ENCODE measurements at places on chromosomes 1 and 21.

DNA sequence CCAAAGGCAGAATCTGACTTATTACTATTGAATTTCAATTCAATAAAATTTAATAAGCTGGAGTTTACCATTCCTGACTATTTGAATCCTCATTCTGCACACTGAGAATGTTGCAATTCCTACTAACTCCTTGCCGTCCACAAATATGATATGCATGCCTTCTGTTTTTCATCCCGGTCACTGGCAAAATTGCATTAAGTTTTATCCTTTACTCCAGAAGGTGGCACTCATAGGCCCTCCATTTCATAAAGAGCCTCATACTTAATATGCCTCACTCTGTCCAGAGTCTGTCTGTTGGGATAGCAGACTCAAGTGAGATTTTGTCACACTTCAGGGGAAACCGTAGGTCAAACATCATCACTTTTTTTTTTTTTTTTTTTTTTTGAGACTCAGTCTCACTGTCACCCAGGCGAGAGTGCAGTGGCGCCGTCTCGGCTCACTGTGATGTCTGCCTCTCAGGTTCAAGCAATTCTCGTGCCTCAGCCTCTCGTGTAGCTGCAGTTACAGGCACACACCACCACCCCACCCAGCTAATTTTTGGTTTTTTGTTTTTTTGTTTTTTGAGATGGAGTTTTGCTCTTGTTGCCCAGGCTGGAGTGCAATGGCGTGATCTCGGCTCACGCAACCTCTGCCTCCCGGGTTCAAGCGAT, 27.3 kb downstream of the F11R start:
- DNase-seq, result peak; percentile 69

DNA sequence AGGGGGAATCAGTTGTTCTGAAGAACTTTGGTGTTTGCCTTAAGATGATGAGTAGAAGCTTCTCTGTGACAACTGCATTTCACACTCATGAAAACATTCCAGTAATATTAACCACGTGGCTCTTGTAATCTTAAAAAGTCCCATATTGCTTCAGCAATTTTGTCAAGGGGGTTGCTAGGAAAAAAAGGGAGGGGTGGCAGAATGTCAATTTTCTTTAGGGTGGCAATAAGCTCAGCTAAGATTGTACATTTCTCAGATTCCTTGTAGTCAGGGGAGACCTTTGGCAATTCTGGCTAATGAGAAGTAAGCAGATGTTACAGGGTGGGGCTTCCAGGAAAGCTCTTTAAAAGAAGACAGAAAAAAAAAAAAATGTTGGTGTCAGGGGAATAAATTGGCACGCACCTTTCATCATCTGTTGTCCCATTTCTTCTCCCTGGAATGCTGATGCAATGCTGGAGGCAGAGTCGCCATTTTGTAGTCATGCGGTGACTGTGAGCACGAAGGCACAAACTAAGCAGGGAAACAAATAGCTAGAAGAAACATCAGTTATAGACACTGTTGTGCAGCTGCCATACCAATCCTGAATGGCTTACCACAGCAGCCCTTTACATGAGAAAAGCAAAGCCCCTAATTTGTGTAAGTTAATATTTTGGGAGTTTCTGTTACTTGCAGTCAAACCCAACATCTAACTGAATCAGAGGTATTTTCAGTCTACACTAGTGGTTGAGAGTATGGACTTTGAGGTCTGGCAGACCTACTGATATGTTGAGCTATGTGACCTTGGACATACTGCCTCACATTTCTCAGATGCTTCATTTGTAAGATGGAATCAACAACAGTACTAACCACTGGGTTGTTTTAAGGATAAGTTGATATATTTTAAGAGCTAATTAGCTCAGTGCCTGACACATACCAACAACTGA, 56.1 kb upstream of the MRPS6 start:
- peak; percentile 39 for DNase-seq

GRCh38 chr1:159274631-159275030, 27.5 kb upstream of the FCER1A start:
- DNase-seq, result peak; percentile 59

GRCh38 chr1:119266386-119266785, 102.2 kb upstream of the HAO2 start:
- peak; percentile 39 for DNase-seq

DNA sequence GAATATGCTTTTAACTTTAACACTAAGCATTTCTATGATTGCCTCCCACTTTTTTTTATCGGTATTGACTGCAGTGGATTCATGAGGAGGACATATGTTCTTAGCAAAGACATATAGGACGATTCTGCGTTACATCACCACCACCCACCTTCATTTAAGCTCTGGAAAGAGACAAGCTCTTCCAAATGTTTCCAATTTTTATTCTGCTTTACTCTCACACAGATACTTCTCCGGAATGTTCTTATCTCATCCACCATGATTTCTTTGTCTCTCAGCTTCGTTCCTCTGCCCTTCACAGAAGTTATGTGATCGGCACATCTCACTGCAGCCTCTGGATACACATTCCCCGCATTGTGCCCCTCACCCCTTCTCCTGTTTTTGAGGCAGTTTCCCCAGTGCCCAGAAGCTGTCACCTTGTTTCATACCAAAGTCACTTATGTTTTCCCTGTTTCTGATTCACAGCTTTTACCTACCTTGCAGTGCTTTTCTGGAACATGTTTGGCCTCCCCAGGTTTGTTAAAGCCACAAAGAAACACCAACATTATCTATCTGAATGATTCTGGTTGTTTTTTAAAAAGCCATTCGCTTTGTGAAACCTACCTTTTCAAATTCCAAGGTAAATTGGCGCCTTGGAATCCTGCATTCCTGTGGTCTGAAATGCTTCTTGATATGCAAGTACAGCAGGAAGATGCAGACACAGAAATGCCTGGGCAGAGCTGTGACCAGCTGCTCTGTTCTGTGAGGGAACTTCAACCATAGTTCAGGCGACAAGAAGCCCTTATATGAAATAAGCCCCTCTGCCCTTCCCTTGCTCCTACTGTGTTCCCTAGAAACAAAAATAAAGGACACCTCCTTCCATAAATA, 1020.2 kb downstream of the TTLL7 start:
- no peak for DNase-seq

DNA sequence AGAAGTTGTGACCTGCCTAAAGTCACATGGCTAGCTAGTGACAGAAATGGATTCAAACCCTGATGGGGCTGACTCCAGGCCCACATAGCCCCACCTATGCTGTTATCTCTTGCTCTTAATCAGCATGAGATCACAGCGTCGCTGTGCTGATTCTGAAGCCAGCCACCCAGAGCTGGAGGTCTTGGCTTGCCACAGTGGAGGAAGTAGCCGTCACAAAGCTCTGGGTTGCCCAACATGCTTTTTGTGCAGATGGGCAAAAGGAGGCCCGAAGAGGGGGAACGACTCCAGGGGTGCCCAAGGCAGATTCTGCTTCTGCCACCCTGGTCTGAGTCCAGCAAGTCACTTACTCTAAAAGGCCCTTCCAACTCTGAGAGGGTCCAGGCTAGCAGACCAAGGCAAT, 14.7 kb upstream of the MFSD2A start:
- DNase-seq, result peak; percentile 71

GRCh38 chr1:186975220-186975619, 146.5 kb downstream of the PLA2G4A start:
- DNase-seq, result no peak

DNA sequence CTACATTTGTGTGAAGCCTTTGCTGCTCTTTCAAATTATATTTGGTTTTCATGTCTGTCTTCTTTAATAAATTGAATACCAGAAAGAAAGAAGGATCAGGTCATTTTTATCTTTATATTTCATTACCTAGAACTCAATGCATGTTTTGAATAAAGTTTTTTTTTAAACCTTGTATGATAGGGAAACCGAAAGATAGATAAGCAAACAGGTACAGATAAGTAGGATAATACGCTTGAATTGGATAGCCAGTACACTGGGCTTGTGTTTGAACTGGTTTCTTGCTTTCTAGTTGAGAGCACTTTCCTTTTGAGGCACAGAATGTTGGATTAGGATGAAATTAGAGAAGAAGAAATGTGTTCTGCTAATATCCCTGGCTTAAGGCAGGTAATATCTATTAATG, 46.9 kb downstream of the PKN2 start:
- DNase-seq, result no peak

GRCh38 chr1:63724375-63724899, 49.4 kb upstream of the ROR1 start:
- DNase-seq, result no peak

- DNase-seq, result peak; percentile 75
Measured at GRCh38 chr1:182598296-182598695, 5.9 kb downstream of the RGS16 start.

Data from suppressor macrophage treated with lipopolysaccharide for 1 hour (primary cell).